ENCODE measurements at places on chromosomes 2 and 18. TPM values are rescaled to one million over a fixed set of nuclear protein-coding genes. Genes with fewer than 3 reads are reported as not detected.
A peak's percentile ranks its signal among the peaks of the same experiment; 100 is the strongest.

DNA sequence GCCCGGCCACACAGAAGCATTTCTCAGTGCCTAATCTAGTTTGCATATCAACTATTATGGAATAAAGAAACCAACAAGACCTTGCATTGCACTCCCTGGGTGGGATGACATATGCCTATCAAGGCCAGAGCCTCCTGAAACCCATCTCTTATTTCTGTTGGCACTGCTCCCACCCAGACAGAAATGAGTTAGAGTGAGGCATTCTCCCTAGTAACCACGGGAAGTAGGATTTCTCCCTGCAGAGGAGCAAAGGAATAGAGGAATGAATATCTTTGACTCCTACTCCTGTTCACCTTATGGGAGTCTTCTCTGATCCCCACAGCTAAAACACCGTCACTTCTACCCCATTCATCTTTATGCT is 24.2 kb upstream of the SCYGR1 start:
- no peak for DNase-seq

DNA sequence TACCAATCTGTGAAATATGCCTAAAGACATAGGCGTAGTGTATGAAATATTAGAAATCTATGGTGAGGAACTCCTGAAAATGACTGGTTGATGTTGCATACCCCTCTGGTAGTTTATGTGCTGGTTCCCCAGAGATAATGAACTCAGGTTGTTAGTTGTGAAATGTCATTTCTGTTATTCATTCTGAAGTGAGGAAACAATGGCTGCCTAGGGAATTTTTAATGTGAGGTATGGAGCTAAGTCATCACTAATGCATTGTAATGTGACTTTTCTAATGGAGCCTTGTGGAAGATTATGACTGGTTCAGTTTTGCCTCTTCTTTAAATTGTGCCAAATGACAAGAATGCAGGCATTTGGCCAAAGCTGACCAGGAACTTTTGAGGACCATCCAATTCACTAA is 61.6 kb upstream of the RAB27B start:
- peak; percentile 89 for DNase-seq

DNA sequence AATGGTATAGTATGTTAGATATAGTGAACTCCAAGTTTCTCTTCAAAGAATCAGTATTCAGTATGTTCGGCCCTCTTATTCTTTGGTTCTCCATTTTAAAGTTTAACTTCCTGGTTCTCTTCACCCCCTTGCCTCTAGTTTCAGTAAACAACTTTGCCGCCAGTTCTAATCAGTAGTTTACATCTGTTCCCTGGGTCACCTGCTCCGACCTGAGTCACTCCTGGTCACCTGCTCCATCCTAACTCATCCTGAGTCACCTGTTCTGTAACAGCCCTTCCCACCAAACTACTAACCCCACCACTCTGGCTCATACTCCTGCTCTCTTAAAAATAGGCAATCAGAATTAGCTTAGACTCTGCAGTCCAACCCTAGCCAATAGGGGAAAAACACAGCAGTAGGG is 23.7 kb upstream of the TEX51 start:
- no peak for DNase-seq

DNA sequence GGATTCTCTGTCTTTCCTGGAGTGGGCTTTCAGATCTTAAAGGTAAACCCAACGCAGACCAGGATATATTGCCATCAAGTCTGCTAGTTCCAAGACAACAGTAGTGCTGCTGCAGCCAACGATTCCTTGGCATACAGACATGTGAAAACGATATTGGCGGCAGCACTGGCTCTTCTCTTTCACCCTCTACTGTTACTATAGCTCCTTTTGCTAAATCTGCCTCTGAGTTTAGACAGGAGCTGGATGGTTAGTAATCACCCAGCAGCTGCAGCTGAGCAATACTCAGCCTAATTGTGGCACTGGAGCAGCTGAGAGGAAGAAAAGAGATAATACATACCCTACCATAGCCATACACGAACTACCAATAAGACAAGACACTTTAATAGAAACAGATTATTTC is 4.0 kb downstream of the YES1 start:
- DNase-seq: no peak

GRCh38 chr2:229206548-229206947 is 64.5 kb downstream of the PID1 start:
- no peak for DNase-seq

DNA sequence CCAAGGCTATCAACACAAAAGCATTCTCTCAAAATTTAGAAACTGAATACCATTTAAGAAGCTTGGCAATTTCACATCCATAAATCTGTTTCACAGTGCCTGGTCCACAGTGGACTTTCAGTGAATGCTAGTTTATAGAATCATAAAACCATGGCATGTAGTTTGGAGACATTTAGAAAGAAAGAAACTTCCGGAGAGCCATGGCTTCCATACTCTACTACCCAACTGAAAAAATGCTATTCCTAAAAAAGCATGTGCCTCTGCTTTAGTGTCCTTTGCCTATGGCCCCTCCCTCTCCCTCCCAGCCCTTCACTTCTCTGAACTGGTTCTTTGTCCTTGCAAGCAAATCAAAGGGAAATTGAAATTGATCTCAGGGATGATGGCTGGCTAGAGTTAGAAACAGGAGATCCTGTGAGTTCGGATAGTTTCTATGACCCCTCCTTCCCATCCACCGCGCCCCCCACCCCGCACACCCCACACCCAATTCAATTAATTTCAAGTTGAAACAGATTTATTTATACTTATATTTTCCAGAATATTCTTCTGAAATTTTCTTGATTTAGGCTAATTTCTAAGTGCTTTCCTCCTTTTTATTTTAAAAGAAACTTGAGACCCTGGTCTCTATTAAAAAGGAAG is 248.3 kb downstream of the TRIB2 start:
- no peak for DNase-seq

- DNase-seq: no peak
Measured at GRCh38 chr18:46657115-46657955, at the start of gene LOXHD1. TSS of gene LOXHD1 (minus strand) at chr18:46657220. CDS start at chr18:46657033, 187 bp downstream.

DNA sequence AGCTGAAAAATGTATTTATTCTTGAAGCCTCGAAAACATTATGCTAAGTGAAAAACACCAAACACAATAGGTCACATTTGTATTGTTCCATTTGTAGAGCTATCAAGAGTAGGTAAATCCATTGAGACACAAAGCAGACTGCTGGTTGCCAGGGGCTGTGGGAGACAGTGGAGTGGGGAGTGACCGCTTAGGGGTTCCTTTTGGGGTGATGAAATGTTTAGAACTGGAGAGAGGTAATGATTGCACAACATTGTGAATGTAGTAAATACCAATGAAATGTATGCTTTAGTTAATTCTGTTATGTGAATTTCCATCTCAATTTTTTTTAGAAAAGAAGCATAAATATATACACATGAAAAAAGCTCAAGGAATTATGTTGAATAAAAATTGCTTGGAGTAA is 15.8 kb downstream of the KCTD18 start:
- DNase-seq: no peak

The GPR39 gene
- 14.1 TPM for total RNA-seq

All from PC-9 (cell line).